Activated CD8-positive, alpha-beta memory T cell treated with anti-CD3 and anti-CD28 coated beads, Interleukin-2, amount 50 U/mL, for 4 hours (primary cell): ENCODE measurements at places on chromosomes 6 and 20.

DNA sequence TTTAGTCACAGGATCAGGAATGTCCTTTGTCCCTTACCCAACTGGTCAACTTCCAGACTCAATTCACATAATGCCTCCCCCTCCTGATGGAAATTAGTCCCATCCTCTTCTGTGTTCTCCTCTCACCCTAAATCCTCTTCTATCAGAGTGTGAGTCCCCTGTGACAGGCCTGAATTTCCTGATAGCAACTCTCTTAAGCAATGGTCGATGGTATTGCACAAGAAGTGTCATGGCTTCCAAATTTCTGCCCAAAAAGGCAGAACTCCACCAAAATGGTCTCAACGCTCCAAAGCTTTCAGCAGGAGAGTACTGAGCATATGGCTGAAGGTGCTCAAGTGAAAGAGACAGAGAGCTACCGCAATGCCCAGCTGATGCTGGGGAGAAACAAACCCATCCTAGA, 2.4 kb downstream of the PREP start:
- DNase-seq: no peak

- DNase-seq: no peak
Observed at GRCh38 chr6:23589811-23590210, 536.2 kb upstream of the NRSN1 start.

GRCh38 chr20:44959638-44960102, 527 bp downstream of the TOMM34 start:
- DNase-seq: peak; percentile 76

- no peak for DNase-seq
Observed at GRCh38 chr6:121847806-121848522, 412.5 kb downstream of the GJA1 start.

- DNase-seq: no peak
Observed at GRCh38 chr6:154683756-154684523, 49.3 kb upstream of the SCAF8 start.

DNA sequence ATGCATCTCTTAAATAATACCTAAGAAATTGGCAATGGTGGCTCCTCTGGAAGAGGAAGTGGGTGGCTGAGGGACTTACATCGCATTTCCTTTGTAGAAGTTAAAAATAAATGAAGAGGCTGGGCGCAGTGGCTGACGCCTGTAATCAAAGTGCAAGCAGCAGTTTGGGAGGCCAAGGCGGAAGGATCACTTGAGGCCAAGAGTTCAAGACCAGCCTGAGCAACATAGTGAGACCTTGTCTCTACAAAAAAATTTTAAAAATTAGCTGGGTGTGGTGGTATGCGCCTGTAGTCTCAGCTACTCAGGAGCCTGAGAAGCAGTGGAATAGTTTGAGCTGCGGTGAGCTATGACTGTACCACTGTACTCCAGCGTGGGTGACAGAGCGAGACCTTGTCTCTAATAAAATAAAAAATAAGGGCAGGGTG, 12.2 kb upstream of the NCOA3 start:
- DNase-seq: peak; percentile 34

GRCh38 chr6:153373869-153374268, 242.8 kb upstream of the RGS17 start:
- DNase-seq: no peak

DNA sequence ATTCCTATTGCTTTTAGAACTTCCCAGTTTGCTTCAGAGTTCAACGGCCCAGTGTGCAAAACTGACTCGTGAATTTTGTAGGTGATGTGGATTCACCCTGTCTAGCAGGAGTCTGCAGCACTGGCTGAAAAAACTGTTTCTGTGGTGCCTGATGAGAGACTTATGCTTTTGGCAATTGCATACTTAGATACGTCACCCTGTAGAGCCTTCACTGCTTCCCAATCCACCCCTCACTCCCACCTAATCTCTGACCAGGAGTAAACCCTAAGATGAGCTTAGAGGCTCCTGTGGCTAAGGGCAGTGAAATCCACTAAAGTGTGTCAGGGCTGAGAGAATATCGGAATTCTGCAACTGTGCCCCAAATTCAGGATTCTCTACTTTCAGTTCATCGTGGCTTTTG, 14.3 kb downstream of the RPP21 start:
- no peak for DNase-seq

- no peak for DNase-seq
Observed at GRCh38 chr6:129543981-129544380, 166.0 kb downstream of the ARHGAP18 start.

- no peak for DNase-seq
Observed at GRCh38 chr6:17983730-17984129, 3.7 kb downstream of the KIF13A start.
